ENCODE measurements at places on chromosomes 7 and 10.

- DNase-seq: peak; percentile 12
Observed at GRCh38 chr10:26556748-26557640, 118.9 kb downstream of the APBB1IP start.

- no peak for DNase-seq
Observed at GRCh38 chr7:48458701-48459524, 287.7 kb downstream of the ABCA13 start.

DNA sequence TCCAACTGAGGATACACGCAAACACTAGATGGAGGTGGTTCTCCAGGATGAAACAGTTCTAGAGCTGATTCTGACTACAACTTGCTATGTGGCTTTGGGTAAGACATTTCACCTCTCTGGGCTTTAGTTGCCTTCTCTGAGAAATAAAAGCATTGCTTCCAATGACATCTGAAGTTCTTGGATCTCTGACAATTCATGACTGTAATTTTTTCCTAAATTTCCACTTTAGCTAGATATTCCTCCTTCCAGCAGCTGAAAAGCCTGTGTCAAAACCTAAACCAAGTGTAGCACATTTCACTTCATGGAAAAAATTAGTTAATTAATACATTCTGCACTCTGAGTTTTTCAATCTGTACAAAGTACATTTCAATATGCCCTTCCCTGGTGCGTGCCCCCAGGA, 50.0 kb upstream of the ANK3 start:
- DNase-seq: no peak

DNA sequence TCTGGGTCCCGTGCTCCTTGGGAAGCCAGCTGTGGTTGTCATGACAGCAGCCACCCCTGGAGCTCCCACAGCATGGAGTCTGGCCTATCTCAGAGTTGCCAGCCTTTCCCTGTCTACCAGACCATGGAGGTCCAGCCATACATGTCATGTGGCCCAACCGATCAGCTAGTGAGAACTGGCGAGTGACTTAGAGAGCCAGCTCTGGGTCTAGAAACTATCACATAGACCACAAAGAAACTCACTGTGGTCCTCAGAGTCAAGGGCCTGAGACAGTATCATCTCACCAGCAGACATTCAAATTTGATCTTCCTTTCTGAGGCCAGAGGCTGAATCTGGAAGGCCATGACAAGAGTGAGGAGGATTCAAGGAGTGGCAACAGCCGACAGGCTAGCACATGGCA, 223.3 kb upstream of the GPR26 start:
- DNase-seq: no peak

GRCh38 chr7:92685136-92686042, 95.2 kb upstream of the FAM133B start:
- no peak for DNase-seq
